H54 (cell line): ENCODE measurements at places on chromosomes 12 and 14.

- no peak for DNase-seq
Observed at GRCh38 chr12:636632-637031, 26.6 kb downstream of the NINJ2 start.

DNA sequence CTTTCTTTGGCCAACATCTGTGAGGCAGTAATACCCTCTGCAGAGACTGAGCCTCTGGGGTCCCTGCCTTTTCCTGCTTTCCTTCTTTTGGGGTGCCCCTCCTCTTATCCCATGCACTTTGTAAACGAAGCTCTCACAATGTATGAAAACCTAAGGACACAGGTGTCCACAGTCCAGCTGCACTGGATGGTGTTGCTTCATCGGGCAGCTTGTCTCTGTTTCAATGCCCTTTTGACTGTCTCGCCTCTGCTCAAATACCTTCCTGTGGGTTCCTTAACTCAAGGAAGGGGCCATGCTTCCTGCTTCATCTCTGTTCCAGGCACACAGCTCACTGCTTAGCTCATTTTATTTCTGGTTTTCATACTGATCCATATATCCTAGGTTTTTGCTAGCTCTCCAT is 6.4 kb downstream of the C1RL start:
- no peak for DNase-seq

GRCh38 chr14:58107947-58108552 is 44.0 kb downstream of the ARMH4 start:
- no peak for DNase-seq

- no peak for DNase-seq
Observed at GRCh38 chr12:75564398-75564797, 53.0 kb upstream of the KRR1 start.

GRCh38 chr14:33848706-33849454 is 102.0 kb downstream of the EGLN3 start:
- DNase-seq, result peak; percentile 62

GRCh38 chr12:114667669-114668150 is 16.3 kb downstream of the TBX3 start:
- no peak for DNase-seq

DNA sequence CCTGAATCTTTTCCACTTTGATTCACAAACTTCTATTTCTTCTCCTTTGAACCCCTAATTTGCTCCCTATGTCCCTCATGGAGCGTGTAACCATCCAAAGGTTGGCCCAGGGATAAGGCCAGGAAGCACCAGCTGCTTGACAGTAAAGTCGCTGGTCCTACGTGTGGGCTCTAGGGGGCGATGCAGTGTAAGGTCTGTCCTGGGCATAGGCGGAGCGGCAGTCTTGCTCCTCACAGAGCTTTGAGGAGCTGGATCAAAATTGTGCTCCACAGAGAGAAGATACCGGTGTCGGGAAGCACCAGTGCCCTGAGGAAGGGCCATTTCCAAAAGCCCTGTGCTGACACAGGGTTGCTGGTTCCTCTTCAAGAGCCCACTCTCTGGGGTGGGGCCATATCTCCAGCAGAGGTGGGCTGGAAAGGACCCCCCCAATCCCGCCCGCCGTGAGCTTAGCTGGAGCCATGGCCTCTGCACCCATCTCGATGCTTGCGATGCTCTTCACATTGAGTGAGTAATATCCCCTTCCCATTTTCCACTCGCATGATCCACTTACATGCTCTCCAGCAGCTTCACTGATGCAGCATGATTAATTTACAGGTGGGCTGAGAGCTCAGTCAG is 49.9 kb upstream of the OR4E1 start:
- peak; percentile 10 for DNase-seq

GRCh38 chr12:12538535-12538934 is 24.1 kb downstream of the DUSP16 start:
- DNase-seq, result no peak

GRCh38 chr14:63555572-63555971 is 12.4 kb upstream of the PPP2R5E start:
- no peak for DNase-seq

- DNase-seq, result no peak
Observed at GRCh38 chr14:105187116-105187515, 6.0 kb upstream of the NUDT14 start.

- DNase-seq, result no peak
Observed at GRCh38 chr12:3772380-3772779, 19.5 kb upstream of the CRACR2A start.

GRCh38 chr14:89303456-89304435 is 113.3 kb downstream of the FOXN3 start:
- DNase-seq, result no peak

GRCh38 chr14:92105893-92106142 is 564 bp downstream of the ATXN3 start:
- no peak for DNase-seq

GRCh38 chr12:93892423-93893268 is 215.5 kb downstream of the CRADD start:
- DNase-seq, result no peak

- DNase-seq, result no peak
Observed at GRCh38 chr12:71958056-71958455, 19.4 kb downstream of the TPH2 start.

DNA sequence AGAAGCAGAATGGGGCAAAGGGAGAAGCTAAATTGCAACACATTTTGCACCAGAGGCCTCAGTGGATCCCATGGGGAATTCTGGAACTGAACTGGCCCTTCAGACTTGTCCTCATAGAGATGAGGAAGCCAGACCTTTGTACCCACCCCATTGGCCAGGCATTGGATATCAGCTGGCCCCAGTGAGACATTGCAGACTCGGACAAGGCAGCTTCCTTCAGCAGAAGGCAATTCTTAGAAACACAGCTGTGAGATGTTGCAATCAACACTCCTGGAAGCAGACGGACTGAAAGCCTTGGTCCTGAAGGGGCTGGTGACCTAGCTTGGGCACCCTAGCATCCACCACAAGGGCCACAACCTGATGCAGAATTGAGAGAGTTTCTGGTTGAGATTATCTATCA is 218.1 kb downstream of the MSRB3 start:
- no peak for DNase-seq

DNA sequence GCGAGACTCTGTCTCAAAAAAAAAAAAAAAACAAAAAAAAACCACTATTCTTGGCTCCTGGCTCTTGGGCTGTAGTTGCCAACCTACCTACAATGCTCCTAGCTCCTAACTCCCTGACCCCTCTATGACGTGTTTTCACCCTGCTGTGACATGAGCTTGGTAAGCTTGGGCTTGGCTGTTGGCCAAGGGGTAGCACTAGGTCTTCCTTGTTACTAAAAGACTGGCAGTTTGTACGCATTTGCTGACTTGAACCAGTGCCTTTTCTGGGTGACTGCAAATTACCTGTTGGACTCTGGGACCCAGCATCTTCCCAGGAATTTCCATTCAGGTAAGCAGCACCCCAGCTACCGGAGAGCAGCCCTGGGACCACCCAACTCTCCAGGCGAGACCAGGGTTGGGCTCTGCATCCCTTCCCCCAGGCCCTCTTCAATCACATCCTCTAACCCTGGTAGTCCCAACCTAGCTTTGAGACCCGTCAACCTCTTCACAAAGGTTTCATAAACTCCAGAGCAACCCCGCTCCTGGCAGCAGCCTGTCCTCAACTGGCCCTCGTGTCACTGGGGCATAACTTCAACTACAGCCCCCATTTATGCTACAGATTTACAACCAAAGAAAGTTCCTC is 8.3 kb downstream of the CDK2AP1 start:
- no peak for DNase-seq

GRCh38 chr14:64293976-64294671 is at the start of gene ESR2:
ESR2 (minus strand) TSS chr14:64294371; CDS start chr14:64282985, 11,386 bp downstream.
- no peak for DNase-seq

DNA sequence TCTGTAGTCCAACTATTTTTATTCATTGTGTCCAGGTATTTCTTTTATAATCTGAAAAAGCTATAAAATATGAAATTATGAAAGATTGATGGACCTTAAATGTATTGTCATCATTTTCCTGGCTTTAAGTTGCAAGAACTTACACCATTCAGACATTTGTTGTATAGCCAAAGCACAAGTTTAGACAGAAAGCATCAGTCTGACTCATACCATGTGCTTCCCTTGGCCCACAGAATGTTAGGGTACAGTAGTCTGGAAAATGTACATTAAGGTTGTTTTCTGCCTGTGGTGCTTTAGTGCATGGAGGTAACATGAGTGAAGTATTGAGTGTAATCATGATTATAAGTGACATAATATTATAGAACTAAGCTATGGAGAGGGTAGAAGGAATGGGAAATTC is 1002.5 kb downstream of the BCL11B start:
- no peak for DNase-seq

GRCh38 chr14:53539489-53540126 is 386.5 kb upstream of the DDHD1 start:
- DNase-seq, result no peak

- DNase-seq, result no peak
Observed at GRCh38 chr12:91105807-91106206, 5.5 kb downstream of the LUM start.

GRCh38 chr12:108933949-108934348 is 54.1 kb downstream of the DAO start:
- DNase-seq, result no peak

- no peak for DNase-seq
Observed at GRCh38 chr14:21735200-21735599, 61.6 kb upstream of the OR4E1 start.

- no peak for DNase-seq
Observed at GRCh38 chr12:69610729-69611128, at the start of gene LRRC10. LRRC10 (minus strand) TSS chr12:69610907; CDS start chr12:69610838, 69 bp downstream.

- no peak for DNase-seq
Observed at GRCh38 chr12:31846405-31846804, 112.8 kb upstream of the RESF1 start.

GRCh38 chr14:89922031-89922907 is 32.3 kb downstream of the EFCAB11 start:
- peak; percentile 11 for DNase-seq

GRCh38 chr12:17818931-17819330 is 271.1 kb downstream of the RERGL start:
- no peak for DNase-seq

- DNase-seq, result no peak
Observed at GRCh38 chr14:68403191-68404145, 389.4 kb downstream of the ZFP36L1 start.

DNA sequence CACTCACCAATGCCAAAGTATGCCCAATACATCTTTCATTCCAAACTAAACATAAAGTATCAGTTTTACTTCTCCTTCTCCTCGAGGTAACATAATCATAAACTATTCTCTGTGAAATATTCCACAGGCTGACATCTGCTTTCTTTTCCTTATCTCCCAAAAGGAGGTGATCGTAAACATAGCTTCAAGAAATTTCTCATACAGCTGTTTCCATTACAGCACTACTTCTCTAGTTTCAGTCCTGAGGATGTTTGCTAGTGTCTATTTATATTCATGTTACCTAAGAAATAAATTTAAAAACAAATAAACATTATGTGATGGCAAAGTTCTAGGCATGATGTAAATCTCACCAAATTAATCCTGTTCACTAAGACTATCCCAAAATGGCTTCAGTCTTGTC is 90.1 kb upstream of the CPSF6 start:
- DNase-seq, result no peak

DNA sequence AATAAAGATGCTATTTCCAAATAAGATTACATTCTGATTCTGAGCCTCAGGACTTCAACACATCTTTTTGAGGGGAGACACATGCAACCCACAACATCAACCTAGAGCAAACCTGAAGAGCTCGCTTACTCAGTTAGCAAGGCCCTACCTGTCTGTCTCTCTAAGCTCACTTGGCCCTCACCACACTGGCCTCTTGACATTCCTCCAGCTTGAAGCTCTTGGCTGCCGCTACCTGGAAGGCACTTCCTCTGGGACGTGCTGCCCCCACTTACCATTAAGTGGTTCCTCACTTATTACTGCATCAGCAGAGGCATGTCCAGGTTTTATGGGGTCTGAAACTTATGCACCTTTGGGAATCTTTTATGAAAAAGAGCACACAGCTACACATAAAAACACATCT is 354.8 kb downstream of the GALC start:
- DNase-seq, result no peak

GRCh38 chr14:33569821-33570687 is 380.8 kb downstream of the EGLN3 start:
- DNase-seq, result no peak

- no peak for DNase-seq
Observed at GRCh38 chr12:14264316-14264715, 101.2 kb upstream of the ATF7IP start.

GRCh38 chr12:129629901-129630300 is 273.9 kb downstream of the TMEM132D start:
- no peak for DNase-seq

GRCh38 chr12:53510181-53510812 is 3.0 kb upstream of the NPFF start:
- DNase-seq, result no peak

DNA sequence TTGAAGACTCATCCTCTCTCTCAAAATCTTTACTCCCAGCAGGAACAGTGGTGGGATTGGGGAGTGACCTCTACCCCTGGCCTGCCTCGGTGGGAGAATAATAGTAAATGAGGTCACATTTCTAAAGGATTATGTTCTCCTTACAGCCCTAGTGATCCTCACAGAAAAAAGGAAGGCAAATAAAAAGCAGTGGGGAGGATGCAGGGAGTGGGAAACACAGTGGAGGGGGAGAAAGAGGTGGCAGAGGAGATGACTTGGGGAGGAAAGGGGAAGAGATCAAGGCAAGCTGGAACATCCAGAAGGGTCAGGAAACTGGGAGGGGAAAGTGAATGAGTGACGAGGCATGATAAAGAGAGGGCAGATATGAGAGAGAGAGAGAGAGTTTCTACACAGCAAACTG is 8.3 kb upstream of the SYNDIG1L start:
- no peak for DNase-seq

GRCh38 chr12:27818401-27818918 is 38.4 kb upstream of the MANSC4 start:
- DNase-seq, result no peak

- DNase-seq, result no peak
Observed at GRCh38 chr14:52352061-52352491, 38.0 kb downstream of the PTGER2 start.

GRCh38 chr12:91914701-91915100 is 230.9 kb downstream of the BTG1 start:
- DNase-seq, result no peak

DNA sequence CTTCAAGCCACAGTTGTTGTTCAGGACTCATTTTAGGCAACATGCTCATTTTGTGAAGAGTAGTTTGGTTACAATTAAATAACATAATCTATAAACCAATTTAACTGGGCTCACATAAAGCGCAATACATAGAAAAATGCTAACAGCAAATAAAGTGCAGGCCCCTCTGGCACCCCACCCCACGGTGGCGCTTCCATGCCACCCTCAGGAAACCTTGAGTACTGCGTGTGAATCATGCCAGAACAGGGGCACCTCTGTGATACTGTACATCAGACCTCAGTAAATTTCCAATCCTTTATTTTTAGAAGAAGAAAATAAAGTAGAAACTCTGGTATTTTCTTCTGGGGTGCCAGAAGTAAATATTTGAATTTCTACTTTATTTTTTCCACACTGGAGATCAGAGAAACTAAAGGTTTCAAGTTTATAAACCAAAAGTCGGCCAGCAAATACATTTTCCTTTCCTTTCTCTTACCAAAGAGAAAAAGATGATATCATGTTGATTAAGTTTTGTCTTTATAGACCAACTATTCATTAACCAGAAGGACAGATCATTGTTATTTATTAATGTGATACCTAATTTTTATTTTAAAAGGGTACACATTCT is 316.8 kb downstream of the PAWR start:
- DNase-seq, result peak; percentile 31

- no peak for DNase-seq
Observed at GRCh38 chr12:5487948-5488625, 56.2 kb downstream of the NTF3 start.
